ENCODE measurements at places on chromosomes 16 and 17.

GRCh38 chr17:59425085-59425931 is 93.9 kb downstream of the YPEL2 start:
- no peak for DNase-seq

DNA sequence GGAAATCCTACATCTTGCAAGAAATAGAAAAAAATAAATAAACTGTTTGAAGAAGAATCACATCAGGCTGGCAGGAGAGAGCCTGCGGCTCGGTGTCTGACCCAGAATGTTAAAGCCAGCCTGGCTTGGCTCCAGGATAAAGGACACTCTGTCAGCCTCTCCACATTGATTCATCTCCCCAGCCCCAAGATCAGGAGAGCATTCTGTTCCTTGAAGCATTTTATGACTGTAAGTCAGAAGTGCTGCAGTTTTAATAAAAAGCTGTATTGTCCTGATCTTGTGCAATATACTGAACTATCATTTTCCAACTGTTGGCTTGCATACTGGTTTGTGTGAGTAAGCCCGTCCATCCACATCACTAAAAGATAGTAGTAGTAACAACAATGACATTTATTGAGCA is 426.6 kb downstream of the HAPSTR1 start:
- DNase-seq = no peak

DNA sequence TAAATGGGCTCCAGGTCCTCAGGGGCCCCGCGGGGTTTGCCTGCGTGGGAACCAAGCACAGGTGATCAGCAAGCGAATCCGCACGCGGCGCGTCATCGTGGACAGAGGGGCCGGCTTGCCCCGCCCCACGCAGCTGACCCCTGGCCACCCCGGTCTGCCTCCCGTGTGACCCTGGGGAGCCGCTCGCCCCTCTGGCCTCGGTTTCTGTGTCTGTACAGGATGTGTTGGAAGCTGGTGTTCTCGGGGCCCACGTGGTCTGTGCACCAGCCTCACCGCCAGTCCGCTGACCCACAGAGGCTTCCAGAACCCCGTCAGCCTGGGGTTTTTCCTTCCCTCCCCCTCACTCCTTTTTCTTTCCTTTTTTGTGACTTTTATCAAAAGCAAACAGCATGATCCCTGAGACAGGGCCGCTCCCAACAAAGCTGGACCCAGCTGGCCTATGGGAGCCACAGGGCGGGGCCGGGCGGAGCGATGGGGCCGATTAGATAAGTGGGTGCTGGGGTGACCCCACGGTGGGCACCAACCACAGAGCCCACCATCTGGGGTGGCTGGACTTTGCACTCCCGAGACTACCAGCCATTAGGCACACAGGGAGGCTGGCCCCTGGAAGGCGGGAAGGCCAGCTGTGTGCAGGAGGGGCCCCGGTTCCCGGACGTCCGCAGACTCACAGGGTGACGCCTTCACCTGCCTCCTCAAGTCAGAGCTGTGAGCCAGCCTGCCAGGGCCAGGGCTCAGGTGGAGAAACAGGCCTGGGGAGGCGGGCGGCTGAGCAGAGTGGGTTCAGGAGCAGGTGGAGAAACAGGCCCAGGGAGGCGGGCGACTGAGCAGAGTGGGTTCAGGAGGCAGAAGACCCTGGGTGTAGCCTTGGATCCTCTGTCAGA is 56.0 kb downstream of the ZFPM1 start:
- no peak for DNase-seq

DNA sequence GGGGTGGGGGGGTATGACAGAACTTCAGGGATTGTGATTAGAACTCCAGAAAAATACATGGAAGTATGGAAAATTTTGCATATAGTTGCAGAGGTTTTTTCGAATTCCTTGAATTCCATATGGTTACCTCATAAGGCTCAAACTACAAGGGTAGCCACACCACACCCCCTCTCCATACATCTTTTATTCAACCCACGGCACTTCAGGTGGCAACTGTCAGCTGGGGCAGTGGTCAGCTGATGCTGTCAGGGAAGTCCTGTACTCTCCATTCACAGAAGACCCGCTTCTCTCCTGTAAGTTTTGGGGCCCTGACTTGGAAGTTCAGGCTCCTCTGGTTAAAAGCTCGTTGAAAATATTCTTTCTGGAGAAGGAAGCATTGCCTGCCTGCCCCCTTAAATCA is 57.5 kb upstream of the CLEC19A start:
- no peak for DNase-seq

DNA sequence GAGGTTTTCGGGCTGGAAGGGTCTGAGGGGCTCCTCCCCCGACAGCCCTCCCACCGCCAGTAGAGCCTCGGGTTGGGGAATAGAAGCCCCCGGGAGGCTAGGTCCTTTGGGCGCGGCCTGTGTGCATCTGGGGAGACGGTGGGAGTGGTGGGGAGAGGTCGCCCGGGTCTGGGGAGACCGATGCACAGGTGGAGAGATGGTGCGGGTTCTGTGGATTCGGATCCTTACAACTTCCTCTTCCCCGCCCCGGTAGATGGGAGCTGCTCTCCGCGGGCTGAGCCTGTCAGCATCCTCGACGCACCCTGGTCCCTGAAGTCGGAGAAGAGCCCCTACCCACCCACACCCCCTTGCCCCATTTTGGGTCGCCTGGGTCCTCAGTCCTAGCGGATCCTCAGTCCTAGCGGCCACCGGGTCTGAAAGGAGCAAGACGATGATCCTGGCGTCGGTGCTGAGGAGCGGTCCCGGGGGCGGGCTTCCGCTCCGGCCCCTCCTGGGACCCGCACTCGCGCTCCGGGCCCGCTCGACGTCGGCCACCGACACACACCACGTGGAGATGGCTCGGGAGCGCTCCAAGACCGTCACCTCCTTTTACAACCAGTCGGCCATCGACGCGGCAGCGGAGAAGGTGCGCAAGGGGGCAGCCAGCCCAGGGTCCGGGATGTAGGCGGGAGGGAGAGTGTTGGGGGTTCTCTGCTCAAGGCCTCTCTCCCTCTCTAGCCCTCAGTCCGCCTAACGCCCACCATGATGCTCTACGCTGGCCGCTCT is 790 bp downstream of the BCKDK start:
- no peak for DNase-seq

DNA sequence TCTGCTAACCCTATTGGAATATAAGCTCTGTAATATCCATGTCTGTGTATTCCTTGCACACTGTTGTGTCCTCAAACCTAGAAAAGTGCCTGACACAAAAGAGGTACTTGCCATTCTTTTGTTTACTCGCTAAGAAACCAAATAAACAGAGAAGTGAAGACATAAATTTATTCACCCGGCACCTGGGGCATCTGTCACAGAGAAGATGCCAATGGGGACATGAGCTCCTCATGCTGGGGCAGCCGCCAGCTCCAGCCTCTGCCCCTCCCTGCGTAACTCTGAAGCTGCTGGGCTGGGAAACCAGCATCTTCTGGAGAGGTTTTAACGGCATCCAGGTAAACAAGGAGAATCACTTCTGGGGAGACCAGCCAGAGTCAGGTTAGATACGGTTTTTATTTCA is 15.1 kb upstream of the CDRT4 start:
- no peak for DNase-seq

- no peak for DNase-seq
These were observed 9.5 kb downstream of the CYB561 start for GRCh38 chr17:63436523-63437110.

DNA sequence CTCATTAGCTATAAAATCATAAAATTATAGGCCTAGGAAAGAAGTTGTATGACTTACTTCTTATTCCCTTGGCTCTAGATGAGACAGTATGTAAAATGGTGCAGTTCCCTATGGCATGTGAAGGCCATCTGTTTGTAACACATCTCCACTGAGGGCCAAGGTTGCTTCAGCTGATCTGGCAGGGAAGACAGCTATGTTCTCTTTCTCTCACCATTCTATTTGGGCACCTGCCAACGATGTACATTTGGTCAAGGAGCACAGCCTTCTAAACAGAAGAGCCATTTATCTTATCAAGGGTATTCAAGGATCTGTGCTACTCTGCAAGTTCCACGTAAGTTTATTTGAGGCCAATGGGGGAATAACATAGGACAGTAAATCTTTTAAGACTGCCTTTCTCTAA is 129.8 kb upstream of the TOM1L1 start:
- no peak for DNase-seq

DNA sequence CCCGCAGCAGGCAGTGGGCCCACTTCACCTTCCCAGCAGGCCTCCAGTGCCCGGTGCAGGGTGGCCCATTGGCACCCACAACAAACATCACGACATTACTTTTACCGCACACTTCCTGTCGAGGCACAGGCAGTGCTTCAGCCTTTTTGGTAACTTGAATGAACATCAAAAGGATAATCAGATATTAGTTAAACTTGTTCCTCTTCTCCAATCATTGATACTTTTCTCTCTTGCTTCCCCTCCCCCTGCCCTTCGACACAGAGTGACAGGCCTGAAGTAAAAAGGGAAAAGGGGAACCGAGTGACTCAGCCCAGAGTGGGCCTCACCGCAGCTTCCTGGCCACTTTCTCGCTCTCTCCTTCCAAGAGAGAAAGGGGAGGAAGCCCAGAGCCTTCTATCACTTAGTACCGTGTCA is 507.0 kb downstream of the MAF start:
- no peak for DNase-seq

- DNase-seq = no peak
These were observed 15.4 kb downstream of the SCO1 start for GRCh38 chr17:10681866-10682446.

DNA sequence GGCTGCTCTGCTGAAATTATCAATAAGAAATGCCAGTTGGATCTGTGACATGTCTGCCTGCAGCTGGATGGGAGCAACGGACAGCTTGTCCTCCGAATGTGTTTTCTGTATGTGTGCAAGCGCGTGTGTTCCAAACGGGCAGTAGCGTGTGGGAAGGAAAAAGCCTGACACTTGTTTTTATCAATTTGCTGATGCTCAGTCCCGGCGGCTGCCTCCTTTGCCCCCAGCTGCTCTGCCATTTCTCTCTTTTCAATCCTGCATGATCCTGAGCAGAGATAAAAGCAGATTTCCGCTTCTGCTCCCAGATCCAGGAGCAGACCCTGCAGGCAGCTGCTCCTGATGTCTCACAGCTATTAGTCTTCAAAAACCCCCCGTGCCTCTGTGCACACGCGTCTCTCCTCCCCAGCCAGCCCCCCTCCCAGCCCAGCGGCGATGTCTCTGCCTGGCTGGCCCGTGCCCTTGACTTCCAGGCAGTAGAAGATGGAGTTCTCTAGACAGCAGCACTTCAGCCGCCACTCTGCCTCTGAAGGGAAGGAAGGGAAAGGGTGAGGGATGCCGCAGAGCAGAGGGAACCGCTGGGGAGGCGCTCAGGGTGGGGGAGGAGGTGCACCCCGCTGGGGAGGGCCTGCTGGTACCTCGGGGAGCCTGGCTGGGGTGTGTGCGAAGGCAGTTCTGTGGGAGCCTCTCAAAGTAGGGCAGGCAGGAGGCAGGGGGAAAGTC is 4.1 kb downstream of the PRCD start:
- DNase-seq = no peak

- no peak for DNase-seq
These were observed 12.5 kb downstream of the POLG2 start for GRCh38 chr17:64484380-64484779.

DNA sequence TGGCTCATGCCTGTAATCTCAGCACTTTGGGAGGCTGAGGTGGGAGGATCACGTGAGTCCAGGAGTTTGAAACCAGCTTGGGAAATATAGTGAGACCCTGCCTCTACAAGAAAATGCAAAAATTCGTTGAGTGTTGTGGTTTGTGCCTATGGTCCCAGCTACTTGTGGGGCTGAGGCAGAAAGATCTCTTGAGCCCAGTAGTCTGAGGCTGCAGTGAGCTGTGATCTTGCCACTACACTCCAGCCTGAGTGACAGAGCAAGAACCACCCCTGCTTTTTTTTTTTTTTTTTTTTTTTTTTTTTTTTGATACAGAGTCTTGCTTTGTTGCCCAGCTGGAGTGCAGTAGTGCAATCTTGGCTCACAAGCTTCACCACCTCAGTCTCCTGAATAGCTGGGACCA is 34.0 kb downstream of the ITGB3 start:
- no peak for DNase-seq

DNA sequence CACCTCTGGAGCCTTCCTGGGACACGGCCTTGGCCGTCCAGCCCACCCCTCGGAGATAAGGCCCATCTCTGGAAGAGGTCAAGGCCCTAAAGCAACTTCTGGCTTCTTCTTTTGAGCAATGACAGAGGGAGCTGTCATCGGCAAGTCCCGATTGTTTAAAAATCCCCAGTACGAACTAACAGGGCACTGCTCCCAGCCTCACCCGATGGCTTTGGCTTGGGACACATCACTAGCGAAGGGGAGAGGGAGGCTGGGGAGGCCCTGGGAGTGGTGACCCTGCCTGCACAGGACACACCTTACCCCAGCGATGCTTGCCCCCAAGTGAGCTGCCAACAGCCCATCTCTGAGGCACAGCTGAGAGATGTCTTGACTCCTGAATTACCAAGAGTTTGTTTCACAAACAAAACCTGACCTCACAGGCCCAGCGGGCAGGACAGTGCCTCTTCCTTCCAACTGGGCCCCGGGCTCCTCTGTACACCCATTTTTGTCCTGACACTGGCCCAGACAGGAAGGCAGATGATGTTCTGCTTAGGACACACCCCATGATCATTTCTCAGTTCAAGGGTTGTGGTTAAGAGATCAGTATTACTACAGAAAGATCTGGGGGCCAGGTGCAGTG is 4.8 kb downstream of the SYNGR2 start:
- DNase-seq = no peak

GRCh38 chr17:66304304-66305174 is 2.1 kb downstream of the PRKCA start:
- no peak for DNase-seq

DNA sequence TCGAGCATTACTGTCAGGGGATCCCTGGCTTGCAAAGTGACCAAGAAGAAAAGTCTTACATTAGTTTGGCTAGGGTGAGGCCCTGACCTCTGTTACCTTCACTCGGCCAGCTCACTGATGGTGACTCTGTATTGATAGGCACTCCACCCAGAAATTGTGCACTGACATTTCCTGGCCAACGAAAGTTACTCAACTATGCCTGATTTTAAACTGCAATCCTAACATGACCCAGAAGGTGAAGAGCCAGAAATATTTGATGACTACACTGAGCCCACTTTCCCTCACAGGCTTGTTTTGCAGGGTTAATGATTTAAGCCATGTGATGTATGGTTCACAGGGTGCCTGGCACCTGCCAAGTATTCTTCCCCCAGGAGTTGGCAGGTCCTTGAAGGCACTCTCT is 208.2 kb upstream of the MAF start:
- no peak for DNase-seq

GRCh38 chr16:8892101-8892575 is 10.0 kb downstream of the LITAFD start:
- DNase-seq = no peak

DNA sequence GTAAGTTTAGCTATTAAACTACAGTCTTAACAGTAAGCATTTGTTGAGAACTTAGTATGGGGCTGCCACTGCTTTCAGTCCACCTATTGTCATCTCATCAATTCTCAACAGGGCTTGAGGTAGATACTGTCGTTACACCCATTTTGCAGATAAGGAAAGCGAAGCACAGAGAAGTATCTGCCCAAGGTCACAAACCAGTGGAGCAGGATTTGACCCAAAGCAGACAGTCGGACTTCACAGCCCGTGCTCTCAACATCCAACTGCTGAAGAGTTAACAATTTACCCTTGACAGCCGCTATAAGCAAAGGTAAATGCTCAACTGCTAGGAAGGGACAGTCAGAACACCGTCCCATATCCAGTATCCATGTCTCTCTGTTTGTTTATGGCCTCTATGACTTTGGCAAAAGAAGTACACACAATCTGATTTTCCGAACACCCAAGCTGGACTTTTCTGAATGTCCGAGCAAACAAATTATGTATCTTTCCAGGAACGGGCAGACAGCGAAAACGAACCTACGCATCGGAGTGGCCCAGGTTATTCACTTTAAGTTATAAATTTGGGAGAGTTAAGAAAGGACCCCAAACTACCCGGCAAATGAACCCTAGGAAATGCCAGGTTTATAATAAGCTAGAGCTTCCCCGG is 1.2 kb downstream of the SIAH1 start:
- no peak for DNase-seq

GRCh38 chr17:4110152-4110551 is 32.7 kb downstream of the ZZEF1 start:
- DNase-seq = no peak

Data from stimulated activated CD4-positive, alpha-beta T cell treated with anti-CD3 and anti-CD28 coated beads, Interleukin-2, amount 100 ng/mL, for 4 hours (primary cell).